Fibroblast of gingiva (primary cell): ENCODE measurements at places on chromosomes 13 and 19.
A peak's percentile ranks its signal among the peaks of the same experiment; 100 is the strongest.

DNA sequence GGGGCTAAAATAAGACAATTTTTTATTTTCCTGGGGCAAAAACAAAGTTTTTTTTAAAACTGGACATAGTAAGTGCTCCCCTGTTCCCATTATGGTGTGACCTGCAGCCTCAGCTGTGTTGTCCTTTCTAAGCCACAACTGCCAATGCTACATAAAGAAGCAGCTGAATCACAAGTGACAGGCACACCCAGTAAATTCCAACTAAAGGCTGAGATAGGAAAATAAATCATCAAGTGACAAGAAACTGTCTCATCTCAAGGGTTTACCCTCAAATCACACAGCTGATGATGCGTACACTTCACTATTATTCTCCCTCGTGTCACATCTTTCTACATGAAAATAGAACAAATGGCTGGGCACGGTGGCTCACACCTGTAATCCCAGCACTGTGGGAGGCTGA is 28.7 kb downstream of the STK24 start:
- no peak for DNase-seq

- no peak for DNase-seq
These were observed 1616.2 kb upstream of the SPRY2 start for GRCh38 chr13:81957121-81957520.

DNA sequence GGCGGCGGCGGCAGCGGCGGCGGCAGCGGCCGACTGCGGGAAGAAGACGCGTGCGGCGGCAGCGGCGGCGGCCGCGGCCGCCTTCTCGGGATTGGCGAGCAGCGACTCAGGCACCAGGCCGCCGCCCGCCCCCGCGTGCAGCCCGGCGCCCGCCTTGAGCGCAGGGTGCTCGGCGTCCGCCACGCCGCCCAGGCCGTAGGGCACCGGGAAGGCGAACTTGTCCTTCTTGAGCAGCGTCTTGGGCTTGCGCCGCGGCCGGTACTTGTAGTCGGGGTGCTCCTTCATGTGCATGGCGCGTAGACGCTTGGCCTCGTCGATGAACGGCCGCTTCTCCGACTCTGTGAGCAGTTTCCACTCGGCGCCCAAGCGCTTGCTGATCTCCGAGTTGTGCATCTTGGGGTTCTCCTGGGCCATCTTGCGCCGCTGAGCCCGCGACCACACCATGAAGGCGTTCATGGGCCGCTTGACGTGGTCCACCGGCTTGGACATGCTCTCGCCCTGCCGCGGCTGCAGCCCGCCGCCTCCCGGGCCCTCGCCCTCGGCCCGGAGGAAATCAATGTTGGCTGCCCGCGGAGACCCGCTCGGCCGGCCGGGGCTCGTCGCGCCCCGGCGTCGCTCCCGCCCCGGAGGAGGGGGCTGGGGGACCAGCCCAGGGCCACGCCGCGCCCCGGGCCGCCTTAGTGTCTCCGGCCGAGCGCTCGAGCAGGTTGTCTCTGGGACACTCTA is 621 bp downstream of the SOX21 start:
- DNase-seq, result peak; percentile 24

- no peak for DNase-seq
These were observed 48.0 kb upstream of the ADGRE5 start for GRCh38 chr19:14333101-14333871.

- DNase-seq, result peak; percentile 27
These were observed 5.9 kb downstream of the WIZ start for GRCh38 chr19:15443838-15444237.

DNA sequence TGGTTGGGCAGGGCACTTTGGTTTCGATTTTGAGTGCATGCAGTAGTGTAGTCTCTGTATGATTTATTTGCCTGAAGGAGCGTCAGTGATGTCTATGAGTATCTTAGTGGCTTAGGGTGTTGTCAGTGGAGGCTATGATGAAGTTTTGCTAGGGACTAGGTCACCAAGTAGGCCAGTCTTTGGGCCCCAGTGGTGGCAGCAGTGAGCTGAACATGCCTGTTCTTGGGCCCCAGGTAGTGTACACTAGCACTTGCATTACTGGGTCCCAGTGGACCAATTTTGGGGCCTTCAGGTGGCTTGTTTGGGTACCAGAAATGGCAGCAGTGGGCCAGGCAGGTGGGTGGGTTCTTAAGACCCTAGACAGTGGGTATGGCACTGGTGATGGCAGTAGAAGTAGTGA is 598.7 kb upstream of the SPRY2 start:
- DNase-seq, result no peak

DNA sequence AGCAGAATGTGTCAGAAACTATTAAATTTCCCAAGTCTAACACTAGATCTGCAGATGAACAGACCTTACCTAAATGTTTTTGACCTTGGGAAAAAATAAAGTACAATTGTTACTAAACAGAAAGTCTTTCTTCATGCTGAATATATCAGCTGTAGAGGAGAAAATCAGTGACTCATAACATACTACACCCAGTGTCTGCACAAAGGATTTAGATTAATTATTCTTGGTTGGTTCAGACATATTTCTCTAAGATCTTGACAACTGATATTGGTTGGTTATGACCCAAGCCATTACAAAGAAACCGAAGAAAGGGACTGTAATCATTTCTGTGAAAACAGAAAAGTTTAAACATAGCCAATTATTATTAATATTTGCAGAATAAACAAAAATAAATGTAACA is 225.1 kb downstream of the HS6ST3 start:
- DNase-seq, result no peak

DNA sequence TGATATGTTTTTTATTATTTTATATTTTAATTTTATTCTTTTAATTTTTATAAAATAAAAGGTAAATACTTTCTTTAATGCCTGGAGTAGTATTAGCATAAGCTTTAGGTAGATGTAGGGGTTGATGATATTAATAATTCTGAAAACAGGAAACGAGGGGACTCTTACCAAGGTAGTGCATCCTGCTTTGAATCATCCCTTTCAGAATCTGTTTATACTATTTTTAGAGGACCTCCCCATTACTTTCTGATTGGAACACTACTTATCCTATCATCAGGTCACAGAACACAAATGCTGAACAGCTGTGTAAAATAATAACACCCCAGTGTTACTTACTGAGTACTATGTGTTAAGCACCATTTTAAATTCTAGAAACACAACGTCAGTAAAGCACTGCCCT is 27.3 kb downstream of the COG6 start:
- no peak for DNase-seq

DNA sequence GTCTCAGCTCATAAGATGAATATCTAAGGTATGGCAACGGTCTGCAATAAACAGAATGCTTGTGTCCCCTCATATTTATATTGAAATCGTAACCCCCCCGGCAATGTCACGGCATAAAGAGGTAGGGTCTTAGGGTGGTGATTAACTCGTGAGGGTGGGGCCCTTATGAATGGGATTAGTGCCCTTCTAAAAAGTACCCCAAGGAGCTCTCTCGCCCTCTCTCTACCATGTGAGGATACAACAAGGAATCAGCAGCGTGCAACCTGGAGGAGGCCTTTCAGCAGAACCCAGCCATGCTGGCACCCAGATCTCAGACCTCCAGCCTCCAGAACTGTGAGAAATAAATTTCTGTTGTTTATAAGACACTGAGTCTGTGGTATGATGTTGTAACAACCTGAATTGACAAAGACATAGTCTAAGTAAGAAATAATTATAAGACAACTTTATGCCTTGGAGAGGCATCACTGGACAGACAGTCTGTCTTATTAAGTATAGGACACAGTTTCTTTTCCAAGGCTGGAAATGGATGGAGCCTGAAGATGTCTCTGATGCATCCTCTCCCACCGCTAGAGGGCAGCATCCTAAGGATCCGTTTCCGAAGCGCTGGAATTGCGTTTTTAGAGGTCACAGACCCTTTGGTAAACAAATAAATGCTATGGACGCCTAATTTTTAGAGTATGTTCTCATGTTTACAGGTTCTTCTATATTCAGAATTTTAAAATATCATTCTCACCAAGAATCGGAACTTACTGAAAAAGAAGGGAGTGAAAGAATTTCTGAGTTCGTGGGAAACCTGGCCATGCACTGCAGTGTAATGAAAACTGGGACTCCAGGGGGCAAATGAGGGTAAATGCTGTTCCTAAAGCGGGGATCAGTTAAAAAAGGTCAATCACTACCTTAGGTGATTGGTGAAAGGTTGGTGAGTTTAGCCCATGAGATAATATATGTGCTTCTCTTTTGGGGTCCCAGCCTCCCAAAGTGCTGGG is 13.3 kb upstream of the LEUTX start:
- DNase-seq, result peak; percentile 10

- DNase-seq, result no peak
These were observed 5.8 kb upstream of the POMP start for GRCh38 chr13:28653111-28653510.

DNA sequence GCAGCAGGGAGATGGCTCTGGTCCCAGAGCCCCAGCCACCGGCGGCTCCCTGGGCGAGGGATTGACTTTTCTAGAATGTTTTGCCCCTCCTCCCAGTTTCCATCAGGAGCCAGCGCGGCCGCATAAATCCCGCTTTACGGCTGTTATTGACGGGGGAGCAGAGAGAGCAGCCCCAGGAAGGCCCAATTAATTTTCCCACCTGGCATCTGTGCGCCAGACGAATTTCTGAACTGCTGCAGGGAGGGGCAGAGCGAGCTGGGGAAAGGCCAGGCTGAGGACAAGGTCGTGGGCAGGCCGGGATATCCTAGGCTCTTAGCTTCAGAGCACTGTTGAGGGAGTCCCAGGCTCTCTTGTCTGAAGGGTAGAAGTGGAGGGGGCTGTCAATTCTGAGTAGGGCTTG is 24.7 kb downstream of the ZNRF4 start:
- DNase-seq, result no peak

GRCh38 chr19:46739290-46739771 is 6.5 kb upstream of the FKRP start:
- no peak for DNase-seq

DNA sequence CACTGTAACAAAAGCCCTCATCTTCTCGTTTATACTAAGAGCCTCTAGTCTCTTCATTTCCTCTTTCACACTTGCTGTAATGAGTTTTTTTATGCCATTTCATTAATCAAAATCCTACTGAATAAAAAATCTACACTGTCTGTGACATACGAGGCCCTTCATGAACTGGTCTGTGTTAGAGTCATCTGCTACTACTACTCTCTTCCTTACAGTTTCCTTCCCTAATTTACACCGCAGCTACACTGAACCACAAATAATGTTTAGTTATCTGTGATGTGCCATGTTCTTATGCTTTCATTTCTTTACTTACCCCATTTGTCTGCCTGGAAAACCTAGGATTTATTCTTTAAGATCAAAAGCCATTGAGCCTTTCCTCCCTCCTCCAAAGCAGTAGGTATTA is 16.0 kb downstream of the UFM1 start:
- DNase-seq, result no peak

DNA sequence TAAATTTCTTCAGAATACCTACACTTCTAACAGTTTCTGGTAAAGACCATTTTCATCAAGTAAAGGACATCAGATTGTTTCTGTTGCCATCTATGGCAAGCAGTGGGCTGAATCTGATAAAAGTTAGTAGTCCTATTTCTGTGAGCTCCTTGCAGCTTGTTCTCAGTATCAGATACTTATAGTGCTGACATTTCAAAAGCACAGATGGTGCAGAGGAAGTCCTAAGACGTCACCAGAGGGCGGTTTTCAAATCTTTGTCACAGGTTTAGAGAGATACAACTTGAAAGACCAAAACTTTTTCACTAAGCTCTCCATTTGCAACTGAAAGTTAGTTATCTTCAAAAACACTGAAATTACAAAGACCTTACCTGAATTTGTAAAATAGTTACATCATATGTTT is 719.8 kb downstream of the SLITRK1 start:
- no peak for DNase-seq

DNA sequence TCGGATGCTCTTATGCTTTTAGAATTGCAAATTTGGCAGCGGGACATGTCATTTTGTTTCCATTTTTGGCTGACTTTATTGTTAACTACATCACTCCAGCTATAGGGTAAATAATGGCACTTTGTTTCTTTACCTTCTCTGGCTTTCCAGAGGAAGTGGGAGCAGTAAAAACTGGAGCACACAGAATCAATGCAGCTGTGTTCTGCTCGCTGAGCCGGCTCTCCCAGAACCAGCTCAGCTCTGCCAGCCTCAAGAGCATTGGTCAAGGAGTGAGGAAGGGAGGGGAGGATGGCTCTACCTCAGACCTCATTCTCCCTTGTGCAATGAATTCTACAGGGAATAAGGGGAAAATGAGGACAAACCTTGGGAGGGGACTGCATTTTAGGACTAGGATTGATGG is 50.5 kb upstream of the SPATA13 start:
- no peak for DNase-seq

- DNase-seq, result no peak
These were observed 4.2 kb upstream of the RPS15 start for GRCh38 chr19:1434040-1434366.

GRCh38 chr13:23618341-23618740 is 48.1 kb downstream of the TNFRSF19 start:
- DNase-seq, result peak; percentile 90

GRCh38 chr13:35712907-35713761 is 236.6 kb upstream of the MAB21L1 start:
- DNase-seq, result peak; percentile 87

GRCh38 chr13:43665388-43665787 is 121.4 kb downstream of the ENOX1 start:
- no peak for DNase-seq

- peak; percentile 86 for DNase-seq
These were observed 20.7 kb downstream of the CEBPG start for GRCh38 chr19:33394006-33394722.

DNA sequence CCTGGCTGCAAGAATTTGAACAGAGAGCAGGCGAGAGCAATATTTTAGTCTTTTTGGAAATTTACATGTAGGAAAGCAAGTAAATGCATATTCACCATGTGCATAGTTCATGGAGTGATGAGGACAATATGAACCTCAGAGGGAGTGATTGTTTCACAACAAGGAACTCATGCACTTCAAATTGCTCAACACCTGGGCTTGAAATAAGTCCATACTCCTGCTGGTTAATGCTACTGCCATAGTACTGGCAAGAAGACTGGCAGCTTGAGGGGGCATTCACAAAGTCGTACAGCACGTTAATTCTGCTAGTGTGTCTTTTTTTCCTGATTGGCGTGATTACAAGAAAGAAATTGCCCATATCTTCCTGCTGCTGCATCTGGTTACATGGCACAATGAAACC is 267.6 kb downstream of the PCDH17 start:
- no peak for DNase-seq

DNA sequence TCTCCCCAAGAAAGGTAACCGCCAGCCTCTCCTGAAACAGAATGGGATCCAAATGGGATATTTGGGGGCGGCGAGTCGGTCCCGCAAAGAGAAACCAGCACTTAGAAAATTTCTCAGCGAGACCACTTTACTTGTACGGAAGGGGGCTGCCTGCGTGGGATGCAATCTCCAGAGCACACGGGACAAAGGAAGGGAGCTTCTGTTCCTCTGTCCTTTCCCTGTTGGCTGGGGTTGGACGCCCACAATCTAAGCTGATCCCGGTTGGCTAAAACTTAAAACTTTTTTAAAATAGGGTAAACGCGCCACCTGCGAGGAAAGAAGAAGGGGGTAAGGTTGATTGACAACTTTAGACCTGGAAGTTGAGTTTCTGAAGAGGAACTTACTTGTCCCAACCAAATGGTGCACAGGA is 826 bp upstream of the BSG start:
- DNase-seq, result no peak

- no peak for DNase-seq
These were observed 364.4 kb downstream of the DCT start for GRCh38 chr13:94115054-94115453.

GRCh38 chr19:29131456-29131855 is 81.5 kb downstream of the UQCRFS1 start:
- no peak for DNase-seq
